ENCODE measurements at places on chromosomes 11 and 22.
A peak's percentile ranks its signal among the peaks of the same experiment; 100 is the strongest.

- no peak for DNase-seq
These were observed 37.6 kb downstream of the ZNRF3 start for GRCh38 chr22:28920757-28921584.

- DNase-seq = peak; percentile 94
These were observed 22.0 kb downstream of the MMP20 start for GRCh38 chr11:102603091-102603490.

DNA sequence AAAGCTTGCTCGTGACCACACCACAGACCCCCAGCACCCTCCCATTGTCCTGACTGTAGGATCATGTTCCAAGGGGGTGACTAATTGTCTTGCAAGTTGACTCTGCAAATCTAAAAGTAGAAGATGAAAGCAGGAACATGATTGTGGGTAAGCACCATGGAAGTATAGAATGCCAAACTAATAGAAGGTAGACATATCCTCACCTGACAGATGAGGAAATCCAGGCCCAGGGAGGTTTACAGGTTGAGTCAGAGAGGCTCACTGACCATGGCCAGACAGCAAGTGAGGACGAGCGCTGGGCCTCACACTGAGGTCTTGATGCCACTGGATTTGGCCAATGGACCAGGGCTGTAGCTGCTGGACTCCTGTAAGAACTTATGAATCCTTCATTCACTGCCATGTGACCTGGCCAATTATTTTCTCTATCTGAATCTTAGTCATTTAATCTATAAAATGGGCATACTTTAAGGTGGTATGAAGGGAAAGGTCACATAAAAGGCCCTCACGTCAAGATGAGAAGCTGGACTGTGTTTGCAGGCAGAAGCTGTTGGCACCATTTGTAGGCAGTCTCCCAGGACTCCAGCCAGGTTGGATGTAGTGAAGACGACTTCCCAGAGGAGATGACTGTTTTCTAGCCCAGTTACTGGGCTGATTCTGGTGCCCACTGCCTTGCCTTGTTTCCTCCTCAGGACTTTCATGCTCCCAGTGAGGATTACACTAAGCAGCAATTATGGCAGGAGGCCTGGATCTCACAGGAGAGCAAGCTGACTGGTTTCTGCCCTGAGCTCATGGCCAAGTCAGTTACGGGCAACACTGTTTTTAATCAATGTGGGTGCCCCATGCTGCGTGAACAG, 54.6 kb downstream of the GAB4 start:
- no peak for DNase-seq

- no peak for DNase-seq
These were observed 36.3 kb downstream of the CSNK2A3 start for GRCh38 chr11:11316651-11317230.

DNA sequence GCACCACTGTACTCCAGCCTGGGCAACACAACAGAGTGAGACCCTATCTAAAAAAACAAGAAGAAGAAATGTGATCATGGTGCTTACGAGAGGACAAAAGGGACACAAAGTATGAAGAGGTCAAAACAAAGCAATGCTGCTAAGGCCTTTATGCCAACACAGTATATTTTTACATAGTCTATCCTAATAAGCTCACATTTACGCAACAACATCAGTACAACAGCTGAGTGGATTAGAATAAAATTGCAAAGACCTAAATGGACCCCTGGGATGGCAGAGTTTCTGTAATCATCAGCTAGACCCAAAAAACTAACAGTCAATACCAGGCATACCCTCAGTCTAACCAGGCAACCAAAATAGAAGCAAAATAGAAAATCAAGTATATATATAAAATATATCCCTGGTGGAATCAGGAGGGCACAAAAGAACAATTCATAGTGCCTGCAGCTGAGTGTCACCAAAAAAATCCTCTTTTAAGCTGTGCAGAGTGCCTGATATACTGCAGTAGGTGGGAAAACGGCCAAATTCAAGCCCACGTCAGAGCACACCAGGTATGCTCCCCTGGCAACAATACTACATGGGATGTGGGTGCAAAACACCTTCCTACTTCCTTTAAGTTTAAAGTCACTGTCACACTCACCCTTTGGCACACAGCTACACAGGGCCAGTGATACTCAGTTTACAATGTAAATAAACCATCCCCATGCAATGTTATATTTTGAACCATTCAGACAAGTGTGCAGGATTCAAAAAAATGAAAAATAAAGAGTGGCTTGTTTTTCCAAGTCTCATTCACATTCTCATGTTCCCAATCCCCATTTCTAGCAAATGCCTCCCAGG, 57.8 kb downstream of the RBFOX2 start:
- no peak for DNase-seq

GRCh38 chr11:92276773-92277172, 52.2 kb downstream of the FAT3 start:
- no peak for DNase-seq

GRCh38 chr22:17339095-17339693, 30.1 kb upstream of the CECR2 start:
- DNase-seq = no peak

- DNase-seq = peak; percentile 32
These were observed 7.2 kb upstream of the ELMOD1 start for GRCh38 chr11:107583629-107584195.

- DNase-seq = no peak
These were observed 373.9 kb upstream of the C11orf87 start for GRCh38 chr11:109048098-109048497.

DNA sequence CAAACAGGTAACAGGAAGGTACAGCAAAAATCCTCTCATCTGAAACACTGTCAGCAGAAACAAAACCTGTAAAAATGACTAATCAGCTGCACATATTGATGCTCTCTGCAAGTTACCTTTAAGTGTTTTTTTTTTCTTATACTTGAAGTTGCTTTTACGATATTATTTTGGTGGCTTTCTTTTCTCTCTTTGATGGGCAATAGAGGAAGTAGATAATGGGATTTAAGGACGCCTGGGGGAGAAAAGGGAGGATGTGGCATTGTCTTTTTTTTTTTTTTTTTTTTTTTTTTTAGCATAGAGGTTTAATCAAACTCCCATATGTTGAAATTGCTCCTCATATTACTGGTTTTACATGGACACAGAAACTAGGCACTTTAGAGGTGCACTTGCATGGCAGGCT, 11.4 kb upstream of the ADSL start:
- DNase-seq = no peak

DNA sequence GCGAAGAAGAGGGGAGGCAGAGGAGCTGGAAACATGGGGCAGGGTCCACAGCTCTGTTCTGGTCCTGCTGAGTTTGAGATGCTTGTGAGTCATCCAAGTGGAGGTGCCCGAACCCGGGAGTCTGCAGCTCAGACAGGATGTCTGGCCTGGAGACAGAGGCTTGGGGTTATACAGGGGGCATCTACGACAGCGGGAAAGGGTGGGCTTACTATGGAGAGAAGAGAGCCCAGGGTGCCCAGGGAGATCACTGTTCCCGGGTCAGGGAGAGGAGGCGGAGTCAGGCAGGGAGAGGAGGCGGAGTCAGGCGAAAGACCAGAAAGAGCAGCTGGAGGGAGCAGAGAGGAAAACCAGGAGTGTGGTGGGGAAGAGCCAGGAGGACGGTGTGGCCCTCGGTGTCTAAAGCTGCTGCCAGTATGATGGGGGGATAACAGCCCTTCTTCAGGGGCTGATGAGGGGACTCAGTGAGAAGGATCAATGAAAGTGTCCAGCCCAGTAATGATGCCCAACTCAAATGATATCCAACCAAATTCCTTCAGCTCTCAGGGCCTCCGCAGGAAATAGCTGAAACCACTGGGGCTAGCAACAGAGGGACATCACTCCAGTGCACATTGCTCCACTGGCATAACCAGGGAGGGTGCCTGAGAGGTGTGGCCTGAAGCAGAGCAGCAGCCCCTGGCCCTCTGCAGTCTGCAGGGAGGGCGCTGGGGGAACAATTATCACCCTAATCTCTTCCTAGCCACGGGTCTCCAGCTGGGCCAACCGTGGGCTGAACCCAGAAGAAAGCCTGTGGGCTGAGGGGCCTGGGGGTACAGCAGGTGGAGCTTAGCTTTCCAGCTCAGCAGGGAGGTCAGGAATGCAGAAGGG, 2.6 kb upstream of the LTBP3 start:
- peak; percentile 80 for DNase-seq

- no peak for DNase-seq
These were observed 12.2 kb upstream of the RPS3 start for GRCh38 chr11:75386942-75387630.

DNA sequence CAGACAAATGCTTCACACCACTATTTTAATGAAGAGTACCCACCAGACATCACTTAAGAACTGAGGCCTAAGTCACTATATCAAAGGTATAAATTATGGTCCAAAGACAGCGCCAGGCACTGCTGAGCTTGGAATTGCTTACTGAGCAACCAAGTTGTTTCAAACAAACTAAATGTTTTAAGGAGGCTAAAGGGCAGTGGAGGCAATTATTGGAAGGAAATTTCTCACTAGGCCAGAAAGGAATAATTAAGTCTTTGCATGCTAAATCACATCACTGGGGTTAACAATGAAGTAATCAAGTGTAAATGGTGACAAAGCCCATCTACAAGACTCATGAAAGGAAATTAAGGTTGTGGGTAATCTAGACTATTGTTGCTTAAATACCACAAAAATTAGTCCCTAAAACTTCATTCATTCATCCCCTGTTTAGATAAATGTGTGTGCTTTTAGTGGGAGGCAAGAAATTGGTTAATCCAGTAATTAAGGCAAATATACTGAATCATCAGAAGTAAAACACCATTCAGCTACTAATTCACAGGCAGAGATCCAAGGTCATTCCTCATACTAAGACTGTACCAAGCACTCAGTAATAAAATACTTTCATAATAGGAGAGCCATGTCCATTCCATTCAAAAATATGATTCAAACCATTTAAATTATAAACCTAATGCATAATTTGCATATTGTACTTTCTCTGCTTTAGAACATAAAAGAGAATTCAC, 21.2 kb downstream of the LGR4 start:
- no peak for DNase-seq

GRCh38 chr11:116582571-116582970, 190.2 kb downstream of the BUD13 start:
- no peak for DNase-seq

DNA sequence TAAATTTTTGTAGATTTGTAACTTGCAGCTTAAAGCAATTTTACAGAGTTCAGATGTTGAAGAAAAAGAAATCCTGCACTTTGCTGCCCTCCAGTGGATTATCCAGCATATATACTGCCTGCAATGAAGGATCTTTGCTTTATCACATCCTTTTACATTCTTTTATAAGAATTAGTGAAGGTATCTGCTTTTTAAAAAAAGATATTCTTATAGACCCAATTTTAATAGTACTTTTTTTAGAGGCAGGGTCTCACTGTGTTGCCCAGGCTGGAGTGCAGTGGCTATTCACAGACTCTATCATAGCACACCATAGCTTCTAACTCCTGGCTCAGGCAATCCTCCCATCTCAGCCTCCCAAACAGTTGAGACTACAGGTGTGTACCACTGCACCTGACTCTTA, 60.7 kb downstream of the TTC17 start:
- DNase-seq = no peak

GRCh38 chr22:50019316-50019715, 6.8 kb upstream of the IL17REL start:
- DNase-seq = no peak

GRCh38 chr11:126284829-126285228, 1.9 kb downstream of the TIRAP start:
- peak; percentile 78 for DNase-seq

- no peak for DNase-seq
These were observed 17.8 kb downstream of the ADA2 start for GRCh38 chr22:17201285-17201945.

- no peak for DNase-seq
These were observed 22.9 kb upstream of the CTR9 start for GRCh38 chr11:10728154-10728553.

- DNase-seq = no peak
These were observed 16.6 kb upstream of the CHKA start for GRCh38 chr11:68137833-68138232.

GRCh38 chr11:87493516-87493915, 455.8 kb downstream of the TMEM135 start:
- no peak for DNase-seq

DNA sequence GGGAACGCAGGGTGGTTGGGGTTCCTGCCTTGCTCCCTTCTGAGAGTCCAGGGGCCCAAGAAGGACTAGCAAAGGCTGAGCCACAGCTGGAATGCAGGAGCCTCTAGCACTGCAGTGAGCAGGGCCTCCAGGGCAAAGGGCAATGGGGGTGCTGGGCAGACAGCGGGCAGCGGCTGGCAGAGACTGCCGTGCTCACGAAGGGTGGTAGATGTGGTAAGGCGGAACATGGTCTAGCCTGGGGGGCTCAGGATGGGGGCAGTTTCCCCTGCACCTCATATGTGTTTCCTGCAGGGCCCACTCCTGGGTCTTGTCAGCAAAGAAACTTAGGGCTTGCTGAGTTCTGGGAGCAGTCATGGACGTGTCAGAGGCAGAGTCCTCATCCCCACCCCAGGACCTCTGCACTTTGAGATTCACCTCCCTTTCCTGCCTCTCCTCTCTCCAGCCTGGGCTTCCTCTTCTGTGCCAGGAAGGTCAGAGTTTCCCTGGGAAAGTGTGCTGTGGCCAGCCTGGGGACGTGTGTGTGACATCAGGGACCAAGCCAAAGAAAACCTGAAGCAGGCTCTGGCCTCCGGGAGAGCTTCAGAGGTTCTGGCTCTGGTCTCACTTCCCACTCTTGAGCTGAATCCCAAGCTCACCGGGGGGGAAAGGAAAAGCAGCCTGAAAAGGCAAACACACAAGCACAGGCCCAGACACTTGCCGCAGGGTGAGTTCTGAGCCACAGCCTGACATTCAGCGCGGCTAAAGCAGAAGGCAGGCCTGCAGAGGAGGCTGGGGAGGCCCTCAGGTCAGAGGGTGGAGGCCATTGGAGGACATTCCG, 4.4 kb downstream of the MOGAT2 start:
- no peak for DNase-seq

GRCh38 chr22:27788500-27789288, 12.9 kb downstream of the MN1 start:
- no peak for DNase-seq

- peak; percentile 94 for DNase-seq
These were observed 14.2 kb downstream of the TXN2 start for GRCh38 chr22:36467042-36467810.

DNA sequence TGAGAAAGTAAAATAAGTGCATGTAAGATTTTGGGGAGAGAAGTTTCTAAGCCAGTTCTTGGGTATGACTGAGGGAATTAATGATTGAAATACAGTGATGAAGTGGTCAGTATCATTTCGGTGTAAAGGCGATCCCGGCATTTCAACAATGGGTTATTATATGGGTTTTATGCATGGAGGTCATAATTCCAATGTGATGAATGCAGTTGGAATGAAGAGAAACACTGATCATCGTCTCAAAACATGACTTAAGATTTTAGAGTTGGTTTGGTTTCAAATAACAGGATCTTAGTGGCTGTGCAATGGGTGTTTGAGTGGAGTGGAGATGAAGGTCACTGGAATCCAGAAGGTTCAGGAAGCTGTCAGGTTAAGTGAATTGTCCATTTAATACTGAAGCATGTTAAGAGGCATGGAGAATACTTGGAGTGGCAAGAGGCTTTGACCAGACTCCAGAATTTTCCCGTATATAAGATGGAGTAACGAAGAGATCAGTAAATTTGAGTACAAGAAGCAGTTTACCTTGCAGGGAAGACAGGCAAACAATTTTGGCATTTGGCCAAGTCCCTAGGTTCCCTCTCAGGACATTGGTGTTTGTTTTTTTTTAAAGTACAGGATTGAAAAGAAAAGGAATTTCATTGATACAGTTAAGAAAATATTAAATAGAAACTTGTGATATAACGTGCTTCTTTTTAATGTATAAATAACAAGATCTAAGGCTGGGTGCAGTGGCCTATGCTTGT, 96.4 kb upstream of the BIRC3 start:
- no peak for DNase-seq

- DNase-seq = peak; percentile 98
These were observed 61.4 kb upstream of the BMAL1 start for GRCh38 chr11:13216019-13216710.

GRCh38 chr11:2104524-2105440, 34.4 kb downstream of the IGF2 start:
- DNase-seq = no peak
